Ascending aorta (tissue), 2 donors: ENCODE measurements at places on chromosomes 1 and 21. TPM values are rescaled to one million over a fixed set of nuclear protein-coding genes. Genes with fewer than 3 reads are reported as not detected.

Gene EFCAB7
- total RNA-seq: 0.32 TPM

DNA sequence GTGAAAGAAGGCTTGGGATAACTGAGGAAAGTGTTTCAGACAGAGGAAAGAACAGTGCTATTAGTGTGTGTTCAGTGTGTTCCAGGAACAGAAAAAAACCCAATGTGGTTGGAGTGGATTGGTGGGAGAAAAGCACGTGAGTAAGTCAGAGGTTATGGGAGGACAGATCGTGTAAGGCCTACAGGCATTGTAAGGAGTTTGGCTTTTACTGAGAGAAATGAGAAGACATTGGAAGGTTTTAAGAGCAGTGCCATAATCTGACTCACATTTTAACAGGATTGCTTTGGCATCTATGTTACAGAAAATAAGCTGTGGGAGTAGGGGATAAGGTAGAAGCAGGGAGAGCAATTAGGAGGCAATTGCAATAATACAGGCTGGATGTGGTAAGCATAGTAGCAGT, 4.8 kb downstream of the ARPC5 start:
- peaks cover 40% of the 10 kb centered on the region for H3K36me3 ChIP-seq
- peak overlapping the region; percentile 97 for H3K4me3 ChIP-seq
- no peaks in the 10 kb centered on the region for H3K27me3 ChIP-seq
- no peak for DNase-seq
- H3K27ac ChIP-seq: peak overlapping the region; percentile 68

DNA sequence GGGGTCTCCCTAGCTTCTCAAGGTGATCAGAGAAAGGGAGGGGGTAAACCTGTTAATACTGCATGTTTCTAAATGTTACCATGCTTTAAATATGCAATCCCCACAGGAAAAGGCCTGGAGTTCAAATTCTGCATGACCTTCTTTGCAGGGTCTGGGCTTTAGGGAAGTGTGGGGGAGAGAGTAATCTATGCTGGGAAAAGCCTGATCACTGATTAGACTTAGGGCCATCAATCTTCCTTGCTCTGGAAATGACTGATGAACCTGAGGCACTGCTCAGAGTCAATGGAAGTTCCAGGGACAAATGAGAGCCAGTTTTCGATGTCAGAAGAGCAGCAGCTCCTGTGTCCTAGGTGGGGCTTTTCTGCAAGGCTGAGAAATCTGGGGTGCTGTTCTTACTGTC, 3.2 kb upstream of the SPRR1A start:
- no peaks in the 10 kb centered on the region for H3K4me1 ChIP-seq
- H3K27me3 ChIP-seq: no peaks in the 10 kb centered on the region
- DNase-seq: no peak

GRCh38 chr1:209103092-209103491, 480.4 kb upstream of the CAMK1G start:
- no peak for DNase-seq
- no peak overlapping the region for H3K4me3 ChIP-seq
- H3K27me3 ChIP-seq: no peaks in the 10 kb centered on the region
- no peaks in the 10 kb centered on the region for H3K4me1 ChIP-seq
- H3K36me3 ChIP-seq: no peaks in the 10 kb centered on the region
- H3K27ac ChIP-seq: no peak overlapping the region

DNA sequence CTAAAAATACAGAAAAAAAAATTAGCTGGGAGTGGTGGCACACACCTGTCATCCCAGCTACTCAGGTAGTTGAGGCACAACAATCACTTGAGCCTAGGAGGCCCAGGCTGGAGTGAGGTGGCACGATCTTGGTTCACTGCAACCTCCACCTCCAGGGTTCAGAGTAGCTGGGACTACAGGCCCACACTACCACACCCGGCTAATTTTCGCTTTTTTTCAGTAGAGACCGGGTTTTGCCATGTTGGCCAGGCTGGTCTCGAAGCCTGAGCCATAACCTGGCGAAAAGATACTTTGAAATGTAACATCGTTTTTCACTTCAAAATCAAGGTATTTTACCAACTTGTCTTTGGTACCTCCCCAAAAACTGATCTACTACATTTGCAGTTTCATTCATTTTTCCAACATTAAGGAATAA, 6.1 kb downstream of the GAS5 start:
- H3K27me3 ChIP-seq: no peaks in the 10 kb centered on the region
- no peak overlapping the region for H3K27ac ChIP-seq
- DNase-seq: no peak

- H3K27me3 ChIP-seq: no peaks in the 10 kb centered on the region
- H3K4me3 ChIP-seq: no peak overlapping the region
- DNase-seq: no peak
- peak overlapping the region; percentile 80 for H3K27ac ChIP-seq
Measured at GRCh38 chr1:6502000-6502891, 10.8 kb upstream of the PLEKHG5 start.

- H3K36me3 ChIP-seq: no peaks in the 10 kb centered on the region
- H3K27ac ChIP-seq: no peak overlapping the region
- no peaks in the 10 kb centered on the region for H3K4me1 ChIP-seq
Measured at GRCh38 chr1:94119796-94120569, 965 bp downstream of the ABCA4 start.

Gene CFHR1
- 16.0 TPM for total RNA-seq

- no peaks in the 10 kb centered on the region for H3K27me3 ChIP-seq
- peaks cover 3% of the 10 kb centered on the region for H3K4me1 ChIP-seq
- peak overlapping the region; percentile 76 for H3K27ac ChIP-seq
- H3K36me3 ChIP-seq: peaks cover 27% of the 10 kb centered on the region
- H3K4me3 ChIP-seq: no peak overlapping the region
- peak; percentile 89 for DNase-seq
Measured at GRCh38 chr1:226634166-226634588, 85.6 kb downstream of the STUM start.

Gene RGS8
- total RNA-seq: not detected

DNA sequence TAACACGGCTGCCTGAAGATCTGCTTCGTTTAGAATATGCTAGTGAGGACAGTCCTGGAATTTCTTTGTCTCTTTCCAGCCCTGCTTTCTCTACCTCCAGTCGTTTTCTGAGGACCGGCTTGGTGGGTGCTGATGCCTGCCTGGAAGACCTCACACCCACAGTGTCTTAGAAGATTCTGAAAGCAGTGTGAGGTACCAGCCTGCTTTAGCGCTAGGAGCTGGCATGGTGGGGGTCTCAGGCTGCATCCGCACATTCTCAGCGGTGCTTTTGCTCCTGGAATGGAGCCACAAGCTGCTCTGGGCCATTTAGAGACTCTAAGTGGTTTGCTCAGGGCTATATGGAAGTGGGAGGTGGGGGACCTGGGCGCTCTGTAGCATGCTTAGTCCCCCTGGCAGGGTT, 61.4 kb downstream of the CD247 start:
- no peaks in the 10 kb centered on the region for H3K27me3 ChIP-seq
- H3K4me3 ChIP-seq: no peak overlapping the region
- no peaks in the 10 kb centered on the region for H3K4me1 ChIP-seq

GRCh38 chr21:15061747-15062605, 2.8 kb downstream of the NRIP1 start:
- no peak overlapping the region for H3K27ac ChIP-seq
- H3K4me3 ChIP-seq: peak overlapping the region; percentile 97
- DNase-seq: no peak
- no peaks in the 10 kb centered on the region for H3K36me3 ChIP-seq

Gene DRAXIN
- 1.8 TPM for total RNA-seq

Gene PTGS2
- 0.53 TPM for total RNA-seq
